ENCODE measurements at places on chromosomes 2 and 18. TPM values are rescaled to one million over a fixed set of nuclear protein-coding genes. Genes with fewer than 3 reads are reported as not detected.

DNA sequence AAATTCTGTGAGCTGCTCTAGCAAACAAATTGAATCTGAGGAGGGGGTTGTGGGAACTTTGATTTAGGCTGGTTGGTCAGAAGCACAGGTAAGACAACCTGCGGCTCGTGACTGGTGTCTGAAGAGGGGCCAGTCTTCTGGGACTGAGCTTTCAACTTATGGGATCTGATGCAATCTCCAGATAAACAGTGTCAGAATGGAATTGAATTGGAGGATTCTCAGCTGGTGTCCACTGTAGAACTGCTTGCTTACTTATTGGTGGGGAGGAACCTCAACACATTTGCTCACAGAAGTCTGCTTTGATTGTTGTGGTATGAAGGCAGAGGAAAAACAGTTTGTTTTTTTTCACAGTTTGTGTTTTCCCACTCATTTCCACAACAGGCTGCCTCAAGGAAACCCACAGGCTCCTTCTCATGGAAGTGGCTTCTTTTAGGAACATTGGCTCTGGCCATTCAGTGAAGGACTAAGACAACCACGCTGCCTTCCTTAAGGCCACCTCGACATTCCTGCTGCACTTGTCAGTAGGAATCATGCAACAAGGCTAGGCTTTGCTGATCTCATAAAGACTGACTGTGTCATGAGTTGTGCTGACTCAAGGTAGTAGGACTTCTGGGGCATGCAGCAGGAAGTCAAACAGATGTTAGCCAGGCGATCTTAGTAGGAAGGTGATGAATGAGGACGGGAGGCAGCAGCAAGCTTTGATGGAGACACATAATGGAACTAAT lies 104.7 kb downstream of the TSN start:
- no peak for DNase-seq

GRCh38 chr2:46988230-46988629 lies 72.6 kb upstream of the MCFD2 start:
- no peak for DNase-seq

GRCh38 chr2:179657068-179657595 lies 204.3 kb downstream of the ZNF385B start:
- no peak for DNase-seq

- no peak for DNase-seq
Observed at GRCh38 chr2:238930216-238930615, 82.3 kb downstream of the TWIST2 start.

- no peak for DNase-seq
Observed at GRCh38 chr2:235267251-235267650, 226.6 kb upstream of the AGAP1 start.

DNA sequence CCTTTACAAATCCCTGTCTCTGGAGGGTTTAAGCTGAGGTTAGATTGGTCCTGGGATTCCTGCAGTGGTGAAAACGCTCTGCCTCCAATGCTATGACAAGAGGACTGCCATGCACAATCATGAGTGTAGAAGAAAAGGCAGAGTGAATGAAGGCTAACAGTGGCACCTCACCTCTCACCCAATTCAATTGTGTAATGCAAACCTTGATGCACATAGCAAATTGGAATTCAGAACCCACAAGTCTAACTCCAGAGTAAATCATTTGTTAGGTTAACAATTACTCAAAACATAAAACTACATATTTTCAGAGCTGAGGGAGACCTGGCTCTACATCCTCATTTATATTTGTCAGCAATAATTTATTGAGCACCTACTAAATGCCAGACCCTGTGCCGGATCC lies 1.8 kb downstream of the TGFBRAP1 start:
- no peak for DNase-seq

- DNase-seq = no peak
Observed at GRCh38 chr2:1869248-1869647, 124.9 kb upstream of the PXDN start.

DNA sequence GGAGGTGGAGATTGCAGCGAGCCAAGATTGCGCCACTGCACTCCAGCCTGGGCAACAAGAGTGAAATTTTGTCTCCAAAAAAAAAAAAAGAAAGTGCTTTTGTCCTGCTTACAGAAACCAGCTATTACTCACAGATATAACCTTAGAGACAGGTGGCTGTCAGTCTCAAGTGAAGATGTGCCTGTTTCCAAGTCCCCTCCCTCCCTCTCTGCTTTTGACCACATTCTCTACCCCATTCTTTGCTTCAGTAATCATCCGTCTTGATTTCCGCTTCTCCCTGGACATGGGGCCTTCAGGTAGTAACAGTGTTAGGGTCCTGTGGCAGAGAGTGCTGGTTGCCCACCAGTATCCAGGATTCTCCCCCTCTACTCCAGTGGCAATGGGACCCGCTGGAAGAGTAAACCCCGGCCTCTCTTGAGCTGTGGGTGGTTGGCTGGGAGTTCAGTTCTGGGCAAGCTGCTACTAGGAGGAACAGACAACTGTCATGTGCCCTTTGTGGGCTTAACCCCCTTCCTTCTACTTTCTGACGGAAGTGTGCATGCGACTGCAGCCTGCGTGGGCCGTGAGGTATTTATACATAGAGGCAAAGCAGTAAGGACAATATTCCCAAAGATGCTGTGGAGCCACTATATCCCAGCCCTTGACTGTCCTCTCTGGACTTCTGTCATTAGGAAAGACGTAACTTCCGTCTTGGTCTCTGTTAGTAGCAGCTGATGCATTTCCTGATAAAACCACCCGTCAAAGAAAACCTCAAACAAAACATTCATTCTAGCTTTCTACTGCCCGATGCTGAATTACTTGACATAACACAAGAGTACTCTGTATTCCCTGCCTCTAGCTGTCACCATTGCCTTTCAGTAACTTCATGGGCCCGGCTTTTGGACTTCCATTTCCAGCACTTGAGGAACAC lies 17.8 kb downstream of the PDCL3 start:
- no peak for DNase-seq

DNA sequence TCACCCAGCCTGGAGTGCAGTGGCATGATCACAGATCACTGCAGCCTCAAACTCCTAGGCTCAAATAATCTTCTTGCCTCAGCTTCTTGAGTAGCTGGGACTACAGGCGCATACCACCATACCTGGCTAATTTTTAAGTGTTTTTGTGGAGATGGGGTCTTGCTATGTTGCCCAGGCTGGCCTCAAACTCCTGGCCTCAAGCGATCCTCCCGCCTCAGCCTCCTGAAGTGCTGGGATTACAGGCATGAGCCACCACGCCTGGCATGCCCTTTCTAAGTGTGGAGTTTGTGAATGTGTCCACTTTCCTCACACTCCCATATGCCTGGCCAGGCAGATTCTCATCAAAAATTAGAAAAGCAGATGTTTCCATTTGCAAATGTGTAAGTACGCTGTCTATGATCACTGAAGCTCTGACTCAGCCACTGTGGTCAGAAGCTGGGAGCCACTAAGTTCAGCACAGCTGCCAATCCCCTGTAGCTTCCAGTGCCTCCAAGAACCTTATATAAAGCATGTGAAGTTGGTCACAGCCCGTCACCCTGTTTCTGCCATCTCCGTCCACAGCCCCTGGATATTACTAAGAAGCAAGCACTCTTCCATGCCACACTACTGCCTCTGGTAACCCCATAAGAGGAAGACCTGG lies 155.4 kb downstream of the FAM210A start:
- DNase-seq = no peak

DNA sequence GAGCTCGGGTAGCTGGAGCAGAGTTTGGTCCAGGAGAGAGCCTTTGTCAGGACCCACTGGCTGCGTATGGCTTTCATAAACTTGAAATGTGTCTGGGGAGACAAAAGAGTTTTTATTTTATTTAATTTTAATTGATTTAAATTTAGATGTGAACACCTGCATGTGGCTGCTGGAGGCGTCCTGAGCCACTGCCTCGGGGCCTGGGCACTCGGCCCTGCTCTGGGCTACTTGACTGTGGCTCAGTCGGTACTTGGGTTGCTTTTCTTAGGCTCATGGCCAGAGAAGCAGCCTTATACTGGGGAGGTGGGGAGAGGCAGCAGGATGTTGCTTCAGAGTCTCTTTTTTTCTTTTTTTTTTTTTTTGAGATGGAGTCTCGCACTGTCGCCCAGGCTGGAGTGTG lies 661.8 kb upstream of the HS6ST1 start:
- no peak for DNase-seq

DNA sequence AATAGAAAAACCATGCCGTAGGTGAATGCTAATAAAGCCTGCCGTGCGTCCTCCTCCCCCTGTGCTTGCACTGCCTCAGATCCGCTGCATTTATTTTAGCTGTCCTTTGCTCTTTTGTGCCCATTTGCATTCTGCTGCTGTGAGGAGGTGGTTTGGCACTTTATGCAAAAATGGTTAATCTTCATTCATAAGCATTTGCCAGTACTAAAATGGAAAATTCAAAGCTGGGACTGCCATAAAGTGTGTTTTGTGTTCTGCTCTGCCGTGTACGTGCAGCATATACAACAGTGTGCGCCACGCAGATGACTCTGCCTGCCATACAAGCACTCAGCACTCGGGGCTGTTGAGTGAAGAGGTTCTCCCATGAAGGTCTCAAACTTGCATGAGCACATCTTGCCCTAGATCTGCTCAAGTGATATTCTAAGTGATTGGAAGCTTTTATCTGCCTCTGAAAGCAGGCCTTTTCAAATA lies 73.6 kb downstream of the SPATS2L start:
- no peak for DNase-seq

GRCh38 chr2:174997110-174997509 lies 8.1 kb downstream of the CHN1 start:
- DNase-seq = no peak

DNA sequence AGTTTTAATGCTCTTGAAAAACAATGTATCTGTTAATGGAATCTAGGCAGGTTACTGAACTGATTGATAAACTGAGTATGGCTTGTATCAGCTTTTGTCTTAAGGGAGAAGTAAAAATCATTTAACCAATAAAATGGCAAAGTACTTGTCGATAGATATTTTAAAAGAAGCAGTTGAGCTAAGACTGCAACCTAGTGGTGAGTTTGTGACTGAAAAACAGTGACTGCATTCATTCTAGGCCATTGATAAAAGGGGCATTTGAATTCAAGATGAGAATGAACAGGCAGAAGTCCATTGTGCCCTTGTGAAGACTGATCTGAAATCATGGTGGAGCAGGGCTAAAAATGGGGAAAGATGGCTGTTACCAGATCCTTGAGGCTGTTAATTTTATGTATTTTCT lies 59.4 kb upstream of the MSTN start:
- DNase-seq = no peak

The MEIS1 gene
- polyA plus RNA-seq = 113 TPM

The DCC gene
- polyA plus RNA-seq = 8.0 TPM

- DNase-seq = no peak
Observed at GRCh38 chr2:45241061-45241561, 231.9 kb upstream of the SIX2 start.

DNA sequence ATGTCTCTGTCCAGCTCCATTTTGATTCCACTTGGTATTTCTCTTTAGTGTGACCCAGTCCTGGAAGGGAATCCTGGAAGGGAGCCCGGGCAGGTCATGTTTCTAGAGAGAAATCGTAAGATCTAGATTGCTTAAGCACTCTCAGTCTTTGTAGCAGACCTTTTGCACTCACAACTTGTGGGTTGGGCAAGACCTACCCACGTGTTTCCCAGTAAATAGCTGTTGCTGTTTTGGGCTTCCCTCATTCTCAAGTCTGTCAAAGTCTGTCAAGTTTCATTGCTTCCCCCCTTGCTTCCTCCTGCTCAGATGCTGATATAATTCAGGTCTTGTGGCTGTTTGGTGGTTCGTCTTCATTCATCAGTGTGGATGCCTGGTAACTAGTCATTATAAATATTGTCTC lies 17.4 kb upstream of the NEMP2 start:
- DNase-seq = no peak

DNA sequence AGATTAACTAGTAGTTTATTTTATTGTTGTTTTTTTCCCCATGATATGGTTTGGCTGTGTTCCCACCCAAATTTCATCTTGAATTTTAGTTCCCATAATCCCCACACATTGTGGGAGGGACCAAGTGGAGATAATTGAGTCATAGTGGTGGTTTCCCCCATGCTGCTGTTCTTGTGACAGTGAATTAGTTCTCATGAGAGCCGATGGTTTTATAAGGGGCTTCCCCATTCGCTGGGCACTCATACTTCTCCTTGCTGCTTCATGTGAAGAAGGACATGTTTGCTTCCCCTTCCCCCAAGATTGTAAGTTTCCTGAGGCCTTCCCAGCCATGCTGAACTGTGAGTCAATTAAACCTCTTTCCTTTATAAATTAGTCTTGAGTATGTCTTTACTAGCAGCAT lies 36.5 kb downstream of the GALNT14 start:
- no peak for DNase-seq

GRCh38 chr18:24995056-24995455 lies 356.9 kb downstream of the ZNF521 start:
- DNase-seq = no peak

The NAT8 gene
- polyA plus RNA-seq = 29.7 TPM

The CXCR1 gene
- polyA plus RNA-seq = 0.07 TPM

- DNase-seq = no peak
Observed at GRCh38 chr2:63053889-63054602, 3.4 kb downstream of the OTX1 start.

DNA sequence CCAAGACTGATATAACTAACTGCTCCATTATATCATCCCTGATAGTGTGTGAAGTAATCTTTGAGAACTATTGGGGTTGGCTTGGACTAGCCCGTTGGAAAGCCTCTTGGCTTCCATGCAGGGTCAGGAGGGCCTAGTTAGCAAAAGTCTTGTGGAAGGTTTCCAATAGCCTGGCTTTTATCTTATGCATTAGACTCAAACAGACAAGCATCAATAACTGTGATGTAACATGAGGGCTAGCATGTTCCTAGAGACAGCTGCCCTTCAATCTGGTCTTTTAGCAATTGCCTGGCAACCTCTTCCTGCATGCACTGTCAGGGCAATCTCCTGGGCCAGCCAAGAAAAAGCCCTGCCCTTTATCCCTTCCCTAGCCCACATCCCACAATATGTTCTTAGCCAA lies 18.2 kb downstream of the SLC8A1 start:
- DNase-seq = no peak

- DNase-seq = no peak
Observed at GRCh38 chr2:9394816-9395215, 28.5 kb downstream of the ITGB1BP1 start.

GRCh38 chr2:199499005-199499404 lies 41.3 kb upstream of the SATB2 start:
- no peak for DNase-seq

GRCh38 chr2:20757405-20758090 lies 65.4 kb downstream of the LDAH start:
- no peak for DNase-seq

All from renal pelvis (tissue), 12 donors.